ENCODE measurements at places on chromosomes 6 and 20.

DNA sequence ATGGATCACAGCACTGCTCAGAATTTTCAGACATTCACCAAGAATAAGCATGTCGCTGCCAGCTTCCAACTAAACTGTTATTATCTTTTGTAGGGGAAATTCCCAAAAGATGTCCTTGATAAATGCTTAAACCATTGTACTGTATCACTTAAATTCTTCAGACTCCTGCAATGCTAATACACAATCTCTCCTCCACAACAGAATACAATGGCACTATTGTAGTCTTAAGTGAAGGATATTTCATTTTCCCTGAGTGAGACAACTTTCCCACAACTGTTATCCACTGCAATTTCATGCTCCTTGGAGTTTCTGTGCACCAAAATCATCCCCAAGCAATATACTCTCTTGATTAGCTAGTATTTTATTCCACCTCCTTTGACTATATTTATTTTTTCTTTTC is 189.7 kb downstream of the COL9A1 start:
- DNase-seq = no peak

- no peak for DNase-seq
Observed at GRCh38 chr20:62142252-62143080, 728 bp downstream of the PSMA7 start.

DNA sequence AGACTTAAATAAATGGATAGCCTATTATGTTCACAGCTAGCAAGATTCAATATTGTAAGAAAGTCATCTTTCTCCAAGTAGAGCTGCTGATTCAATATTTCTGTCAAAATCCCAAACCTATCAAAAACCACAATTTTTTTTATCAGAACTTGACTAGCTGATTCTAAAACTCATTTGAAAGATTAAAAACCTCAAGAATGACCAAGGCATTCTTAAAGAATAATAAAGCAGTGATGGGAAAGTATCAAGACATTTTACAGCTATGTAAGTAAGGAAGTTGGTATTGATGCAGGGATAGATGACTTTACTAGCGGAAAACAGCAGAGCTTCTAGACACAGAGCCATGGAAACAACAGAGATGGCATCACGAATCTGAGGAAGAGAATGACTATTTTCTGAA is 64.7 kb downstream of the SAMD3 start:
- no peak for DNase-seq

DNA sequence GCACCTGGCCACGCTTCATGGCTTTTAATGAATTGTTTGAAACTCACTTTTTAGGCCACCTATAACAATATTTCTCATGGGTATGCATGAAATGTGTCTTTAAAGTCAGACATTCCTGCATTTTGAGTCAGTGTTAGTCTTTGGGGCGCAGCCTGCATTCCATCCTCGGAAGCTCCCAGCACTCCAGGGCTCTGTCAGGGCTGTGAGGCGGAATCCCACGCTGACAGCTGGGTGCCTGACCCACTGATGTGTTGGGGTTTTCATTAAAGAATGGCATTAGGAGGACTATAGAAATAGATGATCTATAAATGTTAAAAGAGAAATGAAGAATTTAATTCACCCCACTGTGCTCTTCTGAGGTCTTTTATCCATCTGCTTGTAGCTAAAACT is 16.2 kb upstream of the CLDN20 start:
- DNase-seq = no peak

DNA sequence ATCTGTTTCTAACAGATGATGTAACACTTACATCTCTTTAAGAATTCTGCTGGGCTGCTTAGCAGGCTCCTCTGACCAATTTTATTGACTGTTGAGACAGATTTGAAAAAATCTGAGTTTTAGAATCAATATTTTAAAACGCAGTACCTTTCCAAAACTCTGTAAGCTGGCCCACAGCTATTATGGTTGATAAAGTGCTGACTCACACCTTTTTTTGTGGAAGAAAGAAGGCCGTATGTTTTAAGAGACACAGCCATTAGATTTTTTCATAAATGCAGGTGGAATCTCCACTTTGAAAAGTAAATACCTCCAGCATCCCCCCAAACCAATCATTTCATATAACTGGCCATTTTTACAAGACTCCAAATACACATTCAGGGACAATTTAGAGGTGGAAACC is 82.2 kb downstream of the TBXT start:
- DNase-seq = no peak
